Iris pigment epithelial cell (primary cell): ENCODE measurements at places on chromosomes 11 and 22.

- no peak for DNase-seq
These were observed 67.3 kb downstream of the PDE2A start for GRCh38 chr11:72606748-72607468.

DNA sequence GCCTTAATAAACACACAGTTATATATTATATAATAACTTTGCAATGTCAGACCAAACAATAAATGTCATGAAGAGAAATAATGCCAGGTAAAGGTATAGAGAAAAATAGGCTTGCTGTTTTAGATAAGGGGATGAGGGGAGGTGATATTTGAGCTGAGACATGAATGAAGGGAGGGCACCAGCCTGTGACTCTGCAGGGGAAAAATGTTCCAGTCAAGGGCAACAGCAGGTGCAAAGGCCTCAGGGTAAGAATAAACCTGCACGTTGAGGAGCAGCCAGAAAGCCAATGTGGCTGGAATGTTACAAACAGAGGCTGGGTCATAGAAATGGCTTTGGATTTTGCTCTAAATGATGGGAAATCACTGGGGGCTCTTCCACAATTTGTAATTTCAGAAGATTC, 519.6 kb downstream of the SOX6 start:
- DNase-seq = no peak

DNA sequence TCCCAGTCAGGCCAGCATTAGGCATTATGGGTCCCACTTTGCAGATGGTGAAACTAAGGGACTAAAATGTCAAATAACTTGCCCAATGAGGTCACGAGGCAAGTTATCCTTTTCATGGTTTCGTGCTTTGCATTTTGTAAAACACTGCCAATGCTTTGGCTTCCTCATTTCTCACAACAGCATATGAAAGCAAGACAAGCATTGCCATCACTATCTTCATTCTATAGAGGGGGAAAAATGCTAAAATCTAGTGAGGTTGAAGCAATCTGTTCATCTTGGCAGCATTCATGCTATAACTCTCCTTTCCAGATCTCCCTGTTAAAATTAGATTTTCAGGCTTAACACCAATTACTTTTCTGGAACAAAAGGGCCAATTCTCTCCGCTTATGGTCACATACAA, 14.8 kb downstream of the FAM181B start:
- DNase-seq = no peak

- DNase-seq = no peak
These were observed 173.7 kb upstream of the DDI1 start for GRCh38 chr11:103862802-103863174.

DNA sequence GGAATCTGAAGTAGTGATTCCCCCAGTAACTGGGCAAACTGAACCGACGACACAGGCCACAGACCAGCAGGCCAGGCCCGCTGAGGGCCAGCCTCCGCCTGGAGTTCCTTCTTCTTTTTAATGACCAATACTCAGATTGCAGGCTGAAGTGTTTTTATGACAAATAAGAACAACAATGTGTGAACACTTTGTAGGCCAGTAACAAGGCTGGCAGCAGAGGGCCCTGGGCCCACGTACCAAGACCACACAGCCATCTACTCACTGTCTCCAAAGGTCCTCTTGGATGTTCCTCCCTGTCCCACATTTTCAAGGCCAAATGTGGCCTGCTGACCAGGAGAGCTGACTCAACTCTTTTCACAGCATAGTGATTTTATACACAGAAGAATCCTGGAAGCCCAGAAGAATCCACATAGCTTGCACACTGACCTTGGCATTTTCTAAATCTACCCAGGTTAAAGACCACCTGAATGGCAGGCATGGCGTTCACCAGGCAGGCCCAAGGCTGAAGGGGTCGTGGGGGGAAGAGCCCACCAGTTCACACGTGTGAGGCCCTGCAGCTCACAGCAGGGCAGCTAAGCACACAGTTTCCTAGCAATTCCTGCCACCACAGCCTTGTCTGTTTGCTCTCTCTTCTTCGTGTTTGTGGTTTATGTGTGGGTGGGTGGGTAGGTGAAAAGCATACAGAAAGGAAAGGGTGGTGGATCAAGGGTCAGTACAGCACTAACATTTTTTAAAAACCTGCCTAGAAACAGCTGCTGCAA, 13.3 kb downstream of the SMCO4 start:
- peak; percentile 41 for DNase-seq

DNA sequence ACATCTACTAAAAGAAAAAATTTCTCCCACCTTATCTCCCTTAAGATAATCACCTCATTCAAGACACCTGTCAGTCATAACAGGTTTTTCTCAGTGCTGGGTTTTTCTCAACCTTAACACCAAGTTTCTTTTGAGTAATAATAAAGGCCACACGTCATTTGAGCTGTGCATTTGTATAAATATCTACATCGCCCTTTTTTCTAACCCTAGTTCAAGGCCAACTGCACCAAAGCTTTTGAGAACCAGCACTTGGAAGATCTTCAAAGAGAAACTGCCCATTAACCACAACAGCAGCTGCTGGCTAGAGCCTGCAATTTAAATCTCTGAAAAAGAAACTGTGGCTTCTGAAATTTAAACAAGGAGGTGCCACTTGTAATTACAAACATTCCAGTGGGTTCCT, 6.9 kb downstream of the CADM1 start:
- no peak for DNase-seq

GRCh38 chr22:19434829-19435580, 2.7 kb downstream of the MRPL40 start:
- no peak for DNase-seq

DNA sequence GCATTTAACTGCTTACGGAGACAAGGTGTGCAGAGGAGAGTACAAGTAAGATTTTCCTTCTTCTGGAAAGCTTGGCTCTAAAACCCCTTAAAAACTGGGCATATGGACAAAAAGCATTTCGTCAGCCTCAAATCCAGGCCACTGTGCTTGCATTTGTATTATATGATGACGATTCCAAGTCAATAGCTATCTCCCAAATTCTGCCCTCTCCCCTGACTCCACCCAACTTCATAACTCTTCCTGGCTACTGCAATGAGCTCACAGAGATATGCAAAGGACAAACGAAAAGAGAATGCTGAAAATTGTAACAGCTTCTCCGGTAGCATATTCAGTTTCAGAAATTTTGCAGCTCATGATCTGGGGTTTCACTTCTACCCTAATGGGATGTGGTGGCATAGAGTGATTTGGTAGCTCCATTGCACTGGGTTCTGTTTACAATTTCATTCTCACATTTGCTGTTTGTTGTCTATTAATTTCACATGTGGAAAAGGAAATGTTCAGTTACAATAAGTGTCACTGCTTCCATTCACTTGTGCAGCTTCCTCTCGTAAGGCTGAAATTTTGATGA, 45.6 kb upstream of the CHRM4 start:
- no peak for DNase-seq

DNA sequence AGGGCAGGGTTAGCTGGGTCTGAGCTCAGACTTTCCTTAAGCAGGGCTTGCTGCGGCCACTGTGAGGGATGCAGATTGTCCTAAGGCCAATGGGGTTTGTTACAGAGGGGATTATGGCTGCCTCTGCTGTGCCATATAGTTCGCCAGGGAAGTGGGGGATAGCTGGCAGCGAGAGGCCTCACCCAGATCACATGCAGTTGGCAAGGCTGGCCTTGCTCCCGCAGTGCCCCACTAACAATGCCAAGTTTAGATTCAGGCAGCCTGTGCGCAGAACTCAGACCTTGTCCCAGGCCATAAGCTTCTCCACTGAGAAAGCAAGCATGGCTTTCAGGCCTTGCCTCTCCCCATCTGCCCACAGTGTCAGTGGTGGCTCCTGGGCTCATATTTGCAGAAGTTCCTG, 4.7 kb upstream of the APOL2 start:
- DNase-seq = no peak

- no peak for DNase-seq
These were observed 178.7 kb upstream of the SORL1-AS1 start for GRCh38 chr11:121631456-121631855.

GRCh38 chr11:94822080-94822479, 53.9 kb downstream of the AMOTL1 start:
- no peak for DNase-seq

DNA sequence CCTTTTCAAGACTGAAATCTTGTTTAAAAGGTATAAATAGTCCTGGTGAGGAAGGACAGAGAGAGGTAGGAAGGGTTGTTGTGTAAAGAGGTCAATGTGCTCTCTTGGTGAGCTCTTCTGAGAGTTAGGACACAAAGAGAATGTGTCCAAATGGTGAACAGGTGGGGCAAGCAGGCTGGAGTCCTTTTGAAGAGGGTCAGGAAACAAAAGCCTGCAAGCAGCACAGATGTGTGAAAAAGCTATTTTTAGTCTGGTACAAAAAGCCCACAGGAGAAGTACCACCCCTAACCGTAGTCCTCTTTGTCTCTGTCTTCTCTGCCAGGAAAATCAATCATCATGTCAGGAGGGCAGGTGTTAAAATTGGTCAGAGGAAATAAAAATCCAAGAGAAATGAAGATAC, 54.4 kb upstream of the SYN3 start:
- DNase-seq = no peak

DNA sequence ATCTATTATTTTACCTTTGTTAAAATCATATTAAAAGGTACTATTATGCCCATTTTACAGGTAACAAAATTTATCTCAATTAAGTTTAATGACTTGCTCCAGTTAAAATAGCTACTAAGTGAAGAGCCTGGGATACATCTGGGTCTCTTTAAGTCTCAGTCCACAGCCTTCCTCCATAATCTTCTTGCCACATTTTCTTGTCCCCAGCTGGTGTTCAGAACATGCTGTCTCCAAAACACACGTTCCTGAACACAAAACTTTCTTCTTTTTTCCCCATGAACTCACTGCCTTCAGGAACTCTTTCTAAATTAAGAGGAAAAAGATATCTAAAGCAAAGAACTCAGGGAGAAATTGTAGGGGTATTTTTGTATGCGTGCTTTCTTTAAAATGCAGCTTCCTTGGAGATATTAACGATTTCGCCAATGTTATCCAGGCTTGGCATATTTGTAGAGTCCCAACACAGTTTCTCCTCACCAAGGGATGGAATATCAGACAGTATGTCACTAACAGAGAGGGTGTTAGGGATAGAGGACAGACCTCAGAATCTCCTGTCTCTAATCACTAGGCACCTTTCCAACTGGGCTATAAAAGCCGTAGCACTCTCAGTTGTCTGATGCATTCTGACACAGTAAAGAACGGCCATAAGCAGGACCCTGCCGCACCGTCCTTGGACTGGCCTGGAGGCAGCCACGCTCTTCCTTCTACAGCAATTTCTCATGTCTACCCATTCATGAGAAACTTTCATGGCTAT, 232.8 kb upstream of the BLID start:
- no peak for DNase-seq

DNA sequence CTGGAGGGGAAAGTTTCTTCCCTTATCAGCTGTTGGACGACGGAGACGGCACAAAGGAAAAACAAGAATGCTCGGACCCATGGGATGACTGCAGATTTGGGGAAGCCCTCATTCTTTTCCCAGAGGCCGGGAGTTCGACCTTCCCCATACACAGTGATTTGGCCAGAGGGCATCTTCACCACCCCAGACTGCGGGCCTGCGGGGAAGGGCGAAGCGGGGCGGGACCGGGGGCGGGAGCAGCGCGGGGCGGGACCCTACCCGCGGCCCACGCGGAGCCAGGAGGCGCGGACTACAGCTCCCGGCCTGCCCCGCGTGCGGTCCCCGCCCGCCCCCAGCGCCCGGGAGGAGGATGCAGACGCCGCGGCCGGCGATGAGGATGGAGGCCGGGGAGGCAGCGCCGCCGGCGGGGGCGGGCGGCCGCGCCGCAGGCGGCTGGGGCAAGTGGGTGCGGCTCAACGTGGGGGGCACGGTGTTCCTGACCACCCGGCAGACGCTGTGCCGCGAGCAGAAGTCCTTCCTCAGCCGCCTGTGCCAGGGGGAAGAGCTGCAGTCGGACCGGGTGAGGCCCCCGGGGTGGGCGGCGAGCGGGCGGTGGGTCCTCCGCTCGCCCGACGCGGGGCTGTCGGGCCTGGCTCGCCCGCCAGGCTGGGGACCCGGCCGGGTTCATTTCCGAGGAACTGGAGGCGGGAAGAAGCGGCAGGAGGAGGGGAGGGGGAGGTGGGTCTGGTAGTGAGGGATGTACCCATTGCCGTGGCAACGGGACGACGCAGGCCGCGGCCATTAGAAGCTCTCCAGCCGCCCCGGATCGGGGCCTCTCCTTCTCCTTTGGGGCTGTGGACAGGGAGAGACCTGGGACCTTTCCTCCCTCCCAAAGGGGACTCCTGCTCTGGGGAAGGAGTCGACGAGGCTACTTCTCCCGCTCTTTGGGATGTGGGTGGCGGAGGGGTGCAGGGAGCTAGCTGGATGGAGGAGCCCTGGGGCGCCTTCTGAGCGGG, at the start of gene KCTD17:
TSS of gene KCTD17 (plus strand) at position 352 of the 995 bp plus-strand sequence. CDS start at position 371, 19 bp downstream.
- DNase-seq = peak; percentile 73

- no peak for DNase-seq
These were observed 390 bp upstream of the TMEM151A start for GRCh38 chr11:66291303-66291705.

GRCh38 chr11:96303980-96304379, 39.0 kb downstream of the MAML2 start:
- no peak for DNase-seq

DNA sequence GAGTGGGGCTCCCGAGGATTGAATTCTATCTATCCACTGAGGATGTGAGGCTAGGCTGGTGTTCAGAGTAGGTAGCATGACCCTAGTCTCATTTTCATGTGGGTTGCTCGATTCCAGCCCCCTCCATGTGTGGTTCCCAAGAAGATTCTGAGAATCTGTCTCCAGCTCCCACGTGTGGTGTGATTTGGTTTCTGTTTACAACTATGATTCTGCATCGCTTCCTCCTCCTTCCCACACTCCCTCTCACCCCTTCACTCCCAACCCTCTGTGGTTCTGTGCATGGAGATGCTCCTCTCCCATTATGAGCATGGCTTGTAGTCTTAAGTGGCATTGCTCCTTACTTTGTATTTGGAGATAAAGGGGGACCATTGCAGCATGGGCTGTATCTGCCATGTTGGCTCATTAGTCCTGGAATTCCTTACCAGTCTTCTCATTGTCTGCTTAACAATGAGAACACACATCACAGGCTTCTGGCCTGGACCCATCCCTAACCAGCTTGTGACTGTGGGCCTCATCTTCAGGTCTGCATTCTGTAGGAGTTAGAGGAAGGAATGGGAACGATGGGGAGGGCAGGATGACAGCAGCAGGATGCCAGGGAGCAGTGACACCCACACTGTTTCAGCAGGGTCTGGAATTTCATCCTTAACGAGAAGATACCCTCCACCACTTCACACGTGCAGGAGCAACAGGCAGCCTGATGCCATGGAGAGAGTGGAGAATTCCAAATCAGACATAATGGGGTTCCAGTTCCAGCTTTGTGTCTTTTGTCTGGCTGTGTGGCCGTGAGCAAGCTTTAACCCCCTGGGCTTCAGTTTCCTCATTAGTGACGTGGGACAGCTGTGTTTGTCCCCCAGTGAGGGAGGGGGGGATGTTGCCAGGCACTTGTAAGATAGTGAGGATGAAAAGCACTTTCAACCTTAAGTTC, 86.0 kb downstream of the CCDC81 start:
- DNase-seq = peak; percentile 56

- DNase-seq = no peak
These were observed 519.6 kb upstream of the TENM4 start for GRCh38 chr11:79960461-79960860.

- DNase-seq = no peak
These were observed 370.6 kb upstream of the MPPED2 start for GRCh38 chr11:30956751-30957150.
